ENCODE measurements at places on chromosomes 7 and 10. TPM values are rescaled to one million over a fixed set of nuclear protein-coding genes. Genes with fewer than 3 reads are reported as not detected.

ASB13 gene
- 0.90 TPM for total RNA-seq

GRCh38 chr7:1079546-1079945 lies 8.4 kb upstream of the GPER1 start:
- DNase-seq = no peak

DNA sequence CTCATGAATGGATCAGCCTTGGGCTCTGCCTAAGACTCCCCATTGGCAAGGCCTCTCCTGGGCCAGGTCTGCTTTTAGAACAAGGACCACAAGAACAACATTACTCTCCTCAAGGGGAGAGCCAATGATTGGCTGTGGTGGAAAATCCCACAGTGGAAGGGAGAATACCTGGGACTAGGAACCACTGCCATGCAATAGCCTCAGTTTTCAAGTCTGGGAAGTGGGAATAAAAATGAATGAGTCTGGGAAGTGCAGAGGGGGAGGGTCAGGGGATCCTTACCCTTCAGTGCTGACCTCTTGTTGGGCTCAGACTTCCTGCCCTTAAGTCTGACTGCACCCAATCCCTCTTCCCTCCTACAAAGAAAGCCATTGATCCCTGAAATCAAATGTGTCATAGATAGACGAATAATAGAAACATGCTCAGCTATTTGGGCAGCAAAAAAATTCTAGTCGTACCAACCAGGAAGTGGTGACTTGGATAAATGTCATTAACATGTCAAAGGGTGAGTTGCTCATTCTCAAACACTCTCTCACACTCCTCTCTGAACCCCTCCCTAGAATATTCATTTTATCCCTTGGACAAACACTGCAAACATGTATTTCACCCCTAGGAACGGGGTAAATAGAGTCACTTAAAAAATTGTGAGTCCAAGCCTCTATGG lies 123.6 kb downstream of the SH3PXD2A start:
- no peak for DNase-seq

- no peak for DNase-seq
Measured at GRCh38 chr7:35454575-35455385, 200.9 kb upstream of the TBX20 start.

CACNB2 gene
- 1.1 TPM for total RNA-seq

GRCh38 chr10:101397140-101397539 lies 43.2 kb downstream of the BTRC start:
- no peak for DNase-seq

HOGA1 gene
- total RNA-seq = not detected

DNA sequence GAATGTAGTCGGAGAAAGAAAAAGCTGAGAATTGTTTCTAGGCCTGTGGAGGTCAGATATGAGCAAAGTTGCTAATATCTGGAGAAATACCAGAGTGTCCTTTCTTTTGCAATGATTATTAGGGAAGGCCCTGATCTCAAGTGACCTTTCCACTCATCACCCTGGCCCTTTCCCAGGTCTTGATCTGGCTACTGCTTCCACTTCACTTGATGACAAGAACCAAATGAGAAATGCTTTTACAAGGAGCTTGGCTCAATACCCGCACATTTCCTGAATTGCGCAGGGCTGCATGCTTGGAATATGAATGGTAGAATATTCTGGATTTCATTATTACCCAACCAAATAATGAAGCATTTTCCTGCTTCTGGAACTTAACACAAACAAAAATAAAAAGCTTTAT lies 104.6 kb downstream of the ITGB8 start:
- DNase-seq = no peak

- no peak for DNase-seq
Measured at GRCh38 chr7:70352906-70353305, 754.6 kb downstream of the AUTS2 start.

- DNase-seq = no peak
Measured at GRCh38 chr7:15998617-15999016, 312.1 kb upstream of the MEOX2 start.

ADAMTS14 gene
- not detected for total RNA-seq

DNA sequence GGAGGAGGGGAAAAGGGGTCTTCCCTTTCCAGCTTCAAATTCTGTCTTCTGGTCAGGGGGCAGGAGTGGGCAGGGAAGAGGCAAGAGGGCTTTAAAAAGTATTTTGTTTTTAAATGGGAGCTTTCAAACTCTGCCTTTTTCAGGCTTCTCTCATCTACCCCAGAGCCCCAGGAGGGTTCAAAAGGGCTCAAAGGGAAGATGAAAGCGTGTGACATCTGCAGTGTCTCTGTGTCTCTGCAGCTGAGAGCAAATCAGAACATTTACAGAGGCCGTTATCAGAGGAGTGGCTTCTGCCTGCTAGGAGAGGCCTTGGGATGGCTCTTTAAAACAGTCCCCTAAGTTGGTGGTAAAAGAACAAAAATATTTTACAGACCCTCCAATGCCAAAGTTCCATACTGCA lies 30.3 kb downstream of the TRIM8 start:
- DNase-seq = no peak

- DNase-seq = no peak
Measured at GRCh38 chr10:49066944-49067730, 48.2 kb downstream of the VSTM4 start.
